Activated CD4-positive, alpha-beta T cell treated with anti-CD3 and anti-CD28 coated beads, Interleukin-2, amount 50 U/mL, for 24 hours (primary cell): ENCODE measurements at places on chromosomes 5 and 9.

DNA sequence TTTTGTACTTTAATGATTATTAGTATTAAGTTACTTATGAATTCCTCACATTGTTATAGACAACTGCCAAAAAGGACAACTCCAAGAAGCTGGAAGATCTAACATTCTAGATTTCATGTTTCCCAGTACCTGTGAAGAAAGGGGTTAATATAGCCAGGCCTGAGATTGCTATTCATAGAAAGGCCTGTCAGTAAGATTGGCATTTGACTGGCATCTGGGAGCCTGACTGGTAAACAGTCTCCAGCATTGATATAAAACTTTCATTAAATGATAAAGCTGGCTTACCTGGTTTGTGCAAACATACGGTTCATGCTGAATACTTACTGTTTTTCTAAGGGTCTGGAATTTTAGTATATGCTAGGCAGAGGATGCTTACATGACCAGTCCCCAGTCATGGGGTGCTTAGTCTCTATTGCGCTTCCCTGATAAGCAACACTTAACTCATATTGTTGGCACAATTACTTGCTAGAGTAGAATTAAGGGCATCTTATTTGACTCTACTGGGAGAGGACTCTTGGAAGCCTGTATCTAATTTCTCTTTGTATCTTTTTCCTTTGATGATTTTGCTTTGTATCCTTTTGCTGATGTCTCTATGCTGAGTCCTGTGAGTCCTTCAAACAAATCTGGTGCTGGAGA is 340.4 kb upstream of the SEMA6A start:
- DNase-seq, result no peak

GRCh38 chr9:114005371-114006154 is 72.5 kb downstream of the AMBP start:
- DNase-seq, result no peak

GRCh38 chr5:177357459-177358351 is at the start of gene RGS14:
Gene RGS14 (plus strand): TSS chr5:177357924. CDS start chr5:177358025, 101 bp downstream.
- peak; percentile 59 for DNase-seq

GRCh38 chr9:111833941-111834340 is 39.2 kb upstream of the SHOC1 start:
- DNase-seq, result no peak

GRCh38 chr9:126454795-126455194 is 128.2 kb downstream of the MVB12B start:
- DNase-seq, result no peak

- DNase-seq, result no peak
Measured at GRCh38 chr9:99732715-99733114, 89.0 kb upstream of the NR4A3 start.

DNA sequence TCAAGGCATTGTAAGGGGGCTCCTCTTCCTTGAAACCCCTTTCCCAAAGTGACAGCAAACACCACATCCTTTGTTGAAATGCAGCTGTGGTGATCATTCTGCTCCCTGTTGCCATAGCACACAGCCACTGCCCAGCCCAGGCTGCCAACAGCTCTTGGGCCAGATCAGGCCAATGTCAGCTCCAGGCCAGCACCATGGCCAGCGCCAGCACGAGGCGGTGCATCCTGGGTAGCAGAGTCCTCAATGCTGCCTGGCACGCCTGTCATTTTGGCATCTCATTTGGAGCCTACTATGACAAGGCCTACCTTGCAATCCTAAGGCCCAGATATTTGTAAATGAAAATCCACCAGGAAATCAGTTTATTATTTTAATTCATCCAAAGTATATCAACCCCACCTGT is 390.6 kb downstream of the DNAH5 start:
- no peak for DNase-seq

- DNase-seq, result no peak
Measured at GRCh38 chr9:124932333-124932732, 8.6 kb downstream of the GOLGA1 start.

GRCh38 chr5:74608736-74609601 is 31.6 kb downstream of the ENC1 start:
- no peak for DNase-seq

- DNase-seq, result no peak
Measured at GRCh38 chr5:178361657-178362445, 129.2 kb upstream of the PHYKPL start.

GRCh38 chr9:92057226-92057625 is 58.0 kb downstream of the SPTLC1 start:
- no peak for DNase-seq

- DNase-seq, result no peak
Measured at GRCh38 chr5:69522035-69522434, 29.4 kb downstream of the OCLN start.

- DNase-seq, result no peak
Measured at GRCh38 chr5:1058083-1058945, 49.7 kb downstream of the NKD2 start.

DNA sequence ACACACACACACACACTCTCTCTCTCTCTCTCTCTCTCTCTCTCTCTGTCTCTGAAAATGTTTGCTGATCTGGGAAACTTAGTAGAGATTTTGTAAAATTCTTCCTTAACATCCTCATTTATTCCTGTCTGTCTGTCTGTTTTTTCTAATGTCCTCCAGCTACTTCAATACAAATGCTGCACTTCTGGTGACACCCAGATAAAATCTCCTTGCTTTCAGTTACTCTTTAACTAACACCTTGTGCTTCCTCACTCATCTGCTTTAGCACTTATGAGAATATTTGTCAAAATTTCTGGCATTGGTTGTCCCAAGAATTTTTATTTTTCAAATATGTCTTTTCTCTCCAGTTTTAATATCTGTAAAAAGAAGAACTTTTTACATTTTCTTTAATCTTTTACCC is 35.0 kb upstream of the ARRDC3 start:
- no peak for DNase-seq

- DNase-seq, result no peak
Measured at GRCh38 chr9:29806937-29807618, 2233.8 kb upstream of the C9orf72 start.

DNA sequence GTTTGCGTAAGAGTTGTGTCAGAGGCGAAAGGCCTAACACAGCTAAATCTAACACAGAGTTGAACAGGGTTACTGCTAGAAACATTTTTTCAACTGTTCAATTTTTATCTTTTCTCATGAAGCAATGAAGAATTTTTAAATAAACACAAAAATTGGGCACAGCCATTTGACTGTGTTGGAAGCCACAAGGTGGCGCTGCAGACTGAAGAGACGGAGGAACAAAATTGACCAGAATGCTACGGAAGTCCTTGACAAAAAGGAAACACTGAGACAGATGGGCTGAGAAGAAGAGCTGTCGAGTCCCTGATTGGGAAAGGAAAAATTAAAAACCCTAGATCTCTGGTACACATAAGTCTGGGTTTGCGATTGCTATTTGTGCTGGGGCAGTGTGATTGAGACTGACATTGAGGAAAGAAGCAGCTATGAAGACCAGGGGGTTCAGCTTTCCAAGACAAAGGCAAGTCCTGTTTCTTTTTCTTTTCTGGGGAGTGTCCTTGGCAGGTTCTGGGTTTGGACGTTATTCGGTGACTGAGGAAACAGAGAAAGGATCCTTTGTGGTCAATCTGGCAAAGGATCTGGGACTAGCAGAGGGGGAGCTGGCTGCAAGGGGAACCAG is at the start of gene PCDHB9:
Gene PCDHB9 (plus strand): TSS at position 265 of the 616 bp plus-strand sequence. CDS start 158 bp downstream, at position 423.
- no peak for DNase-seq

DNA sequence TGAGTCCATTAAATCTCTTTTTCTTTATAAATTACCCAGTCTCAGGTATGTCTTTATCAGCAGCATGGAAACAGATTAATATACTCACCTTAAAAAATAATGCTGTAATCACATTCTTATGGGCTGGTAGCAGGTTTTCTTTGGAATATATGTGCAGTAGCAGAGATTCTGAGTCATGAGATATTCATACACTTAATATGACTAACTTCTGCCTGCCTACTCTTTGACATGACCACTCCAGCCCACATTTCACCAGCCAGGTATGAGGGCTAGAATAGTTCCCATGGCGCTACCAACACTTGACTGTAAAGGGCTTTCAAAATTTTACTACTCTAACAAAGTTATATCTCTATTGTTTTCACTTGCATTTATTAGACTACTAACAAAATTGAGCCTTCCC is 74.1 kb upstream of the GHR start:
- no peak for DNase-seq

DNA sequence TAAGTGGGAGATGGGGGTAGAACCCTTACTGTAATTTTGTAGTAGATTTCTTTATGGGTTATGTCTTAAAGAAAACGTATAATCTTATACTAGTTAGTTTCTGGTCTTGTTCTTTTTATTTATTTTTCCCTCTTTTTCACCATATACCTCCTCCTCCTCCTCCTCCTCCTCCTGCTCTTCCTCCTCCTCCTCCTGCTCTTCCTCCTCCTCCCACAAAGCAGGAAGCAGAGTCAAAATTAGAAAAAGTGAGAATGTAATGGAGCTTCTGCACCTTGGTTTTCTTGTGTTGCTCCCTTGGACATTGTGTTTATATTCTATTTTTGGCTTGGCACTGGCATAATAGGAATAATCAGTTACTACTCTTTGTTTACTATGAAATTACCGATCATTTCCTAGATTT is 4.5 kb downstream of the MACIR start:
- no peak for DNase-seq

- no peak for DNase-seq
Measured at GRCh38 chr5:4189317-4189716, 593.7 kb downstream of the IRX1 start.

GRCh38 chr5:144484124-144484897 is 313.6 kb downstream of the KCTD16 start:
- no peak for DNase-seq

DNA sequence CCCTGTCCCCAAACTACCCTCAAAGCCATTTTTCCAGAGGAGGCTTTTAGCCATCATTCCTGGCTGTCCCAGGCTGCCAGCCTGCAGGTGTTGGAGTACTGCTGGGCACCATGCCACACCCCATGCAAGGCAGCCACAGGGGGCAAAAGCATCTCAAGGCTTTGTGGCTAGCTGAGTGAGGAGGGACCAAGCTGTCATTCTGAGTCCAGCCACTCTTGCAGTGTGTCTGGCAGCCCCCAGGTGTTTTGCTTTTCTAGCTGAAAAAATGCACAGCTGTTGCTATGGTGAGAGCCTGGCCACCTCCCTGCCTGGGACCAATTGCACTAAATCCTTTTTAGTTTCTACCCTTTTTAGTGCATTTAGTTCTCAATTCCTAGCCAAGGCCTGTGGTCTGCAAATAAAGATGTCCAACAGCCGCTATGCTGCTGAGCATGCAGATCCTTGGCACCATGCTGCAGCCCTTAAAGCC is 50.4 kb upstream of the PTGS1 start:
- DNase-seq, result no peak

GRCh38 chr9:120465685-120466407 is 114.1 kb downstream of the CDK5RAP2 start:
- no peak for DNase-seq

DNA sequence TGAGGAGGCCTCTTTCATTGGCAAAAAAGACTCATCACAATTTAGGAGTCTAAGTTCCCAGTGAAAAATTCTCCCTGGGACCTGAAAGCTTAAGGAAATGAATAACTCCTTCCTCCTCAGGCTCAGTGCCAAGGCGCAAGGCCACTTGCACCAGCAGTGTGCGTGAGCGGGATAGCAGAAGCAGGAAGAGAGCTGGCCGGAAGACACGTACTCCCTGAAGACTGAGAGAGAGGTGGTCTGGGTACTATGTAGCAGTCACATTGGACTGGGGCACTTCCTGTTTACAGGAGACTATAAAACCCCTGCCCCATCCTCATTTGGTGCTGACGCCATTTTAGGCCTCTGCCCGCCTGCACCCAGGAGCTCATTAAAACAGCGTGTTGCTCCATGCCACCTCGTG is 66.3 kb upstream of the IL33 start:
- DNase-seq, result no peak
